Stimulated activated CD8-positive, alpha-beta memory T cell treated with anti-CD3 and anti-CD28 coated beads, Interleukin-4, amount 100 ng/mL, for 48 hours (primary cell): ENCODE measurements at places on chromosomes 16 and 17.

DNA sequence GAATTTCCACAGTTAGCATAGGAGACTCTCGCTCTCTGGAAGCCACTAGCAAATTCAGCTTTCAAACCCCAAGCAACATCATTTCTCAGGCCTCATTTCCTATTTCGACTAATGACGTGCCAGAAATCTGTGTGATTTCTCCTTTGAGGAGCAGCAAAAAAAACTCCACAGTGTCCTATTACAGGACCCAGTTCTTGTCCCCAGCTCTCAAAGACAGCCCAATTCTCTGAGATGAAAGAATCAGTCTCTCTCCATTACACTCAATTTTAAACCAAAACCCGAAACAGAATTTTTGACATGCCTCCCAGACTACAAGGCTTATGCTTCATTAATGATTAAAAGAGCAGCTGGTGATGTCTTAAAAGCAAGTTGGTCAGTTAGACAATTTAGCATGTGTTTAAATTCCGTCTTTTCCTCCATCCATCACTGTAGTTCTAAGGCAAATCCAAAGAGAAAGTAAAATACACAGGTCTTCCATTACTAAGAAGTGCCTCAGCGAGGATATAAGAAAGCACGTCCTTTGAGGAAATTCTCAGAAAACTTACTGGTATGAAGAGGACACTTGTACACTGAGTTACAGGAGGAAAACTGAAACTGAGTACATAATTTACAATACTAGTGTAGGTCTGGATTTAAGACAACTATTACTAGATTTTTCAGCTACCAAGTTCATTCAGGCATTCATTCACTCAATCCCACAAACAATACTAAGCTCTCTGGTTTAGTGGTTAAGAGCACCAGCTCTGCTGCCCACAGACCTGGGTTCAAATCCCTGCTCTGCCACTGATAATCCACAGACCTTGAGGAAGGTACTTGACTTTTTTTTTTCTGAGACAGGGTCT is 12.5 kb downstream of the TOM1L2 start:
- DNase-seq = peak; percentile 61

GRCh38 chr17:46983782-46984181 is 4.7 kb upstream of the RPRML start:
- no peak for DNase-seq

DNA sequence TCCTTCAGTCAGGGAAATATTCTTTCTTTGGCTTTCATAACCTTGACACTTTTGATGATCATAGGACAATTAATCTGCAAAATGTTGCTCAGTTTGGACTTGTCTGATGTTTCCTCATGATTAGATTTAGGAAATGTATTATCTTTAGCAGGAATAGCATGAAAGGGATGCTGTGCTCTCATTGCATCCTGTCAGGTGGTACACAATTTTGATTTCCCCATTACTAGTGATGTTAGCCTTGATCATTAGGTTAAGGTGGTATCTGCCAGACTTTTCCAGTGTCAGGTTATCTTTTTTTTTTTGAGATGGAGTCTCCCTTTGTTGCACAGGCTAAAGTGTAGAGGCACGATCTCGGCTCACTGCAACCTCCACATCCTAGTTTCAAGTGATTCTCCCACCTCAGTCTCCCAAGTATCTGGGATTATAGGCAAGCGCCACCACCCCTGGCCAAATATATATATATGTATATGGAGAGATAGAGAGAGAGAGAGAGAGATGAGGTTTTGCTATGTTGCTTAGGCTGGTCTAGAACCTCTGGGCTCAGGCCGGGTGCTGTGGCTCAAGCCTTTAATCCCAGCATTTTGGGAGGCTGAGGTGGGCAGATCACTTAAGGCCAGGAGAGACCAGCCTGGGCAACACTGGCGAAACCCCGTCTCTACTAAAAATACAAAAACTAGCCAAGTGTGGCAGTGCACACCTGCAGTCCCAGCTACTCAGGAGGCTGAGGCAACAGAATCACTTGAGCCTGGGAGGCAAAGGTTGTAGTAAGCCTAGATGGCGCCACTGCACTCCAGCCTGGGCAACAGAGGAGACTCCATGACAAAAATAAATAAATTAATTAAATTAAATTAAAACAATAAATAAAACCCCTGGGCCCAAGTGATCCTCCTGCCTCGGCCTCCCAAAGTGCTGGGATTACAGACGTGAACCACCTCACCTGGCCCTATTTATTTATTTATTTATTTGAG is 15.8 kb upstream of the CAVIN1 start:
- peak; percentile 61 for DNase-seq

- DNase-seq = no peak
These were observed 8.7 kb downstream of the ADAM11 start for GRCh38 chr17:44767493-44767892.

- DNase-seq = no peak
These were observed 27.8 kb upstream of the CDR2 start for GRCh38 chr16:22402191-22402590.

DNA sequence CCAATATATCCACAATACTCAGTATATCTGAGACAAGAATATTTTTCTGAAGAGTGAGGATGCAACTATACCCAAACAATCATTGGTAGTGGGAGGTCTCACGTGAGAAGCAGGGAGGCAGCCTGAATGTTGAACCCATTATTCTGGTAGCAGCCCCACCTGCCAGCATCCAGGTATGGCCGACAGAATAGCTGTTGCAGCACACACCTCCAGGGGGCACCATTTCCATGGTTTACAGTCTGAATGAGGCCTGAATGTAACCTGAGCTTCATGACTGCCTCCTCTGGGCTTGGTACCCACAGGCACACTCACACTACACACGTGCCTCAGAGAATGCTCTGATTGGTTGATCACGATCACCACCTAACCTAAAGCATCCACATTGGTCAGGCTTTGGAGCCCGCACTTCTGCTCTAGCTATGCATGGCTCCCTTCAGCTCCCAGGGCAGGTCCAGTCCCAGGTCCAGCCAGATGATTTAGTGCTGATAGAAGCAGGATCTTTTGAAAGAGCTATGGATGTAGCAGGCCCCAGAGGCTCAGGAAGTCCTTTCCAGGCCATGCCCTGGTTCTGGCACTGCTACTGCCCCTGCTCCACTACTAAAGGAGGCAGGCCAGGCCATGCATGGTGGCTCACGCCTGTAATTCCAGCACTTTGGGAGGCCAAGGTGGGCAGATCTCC is 11.0 kb upstream of the CBFB start:
- DNase-seq = peak; percentile 95

DNA sequence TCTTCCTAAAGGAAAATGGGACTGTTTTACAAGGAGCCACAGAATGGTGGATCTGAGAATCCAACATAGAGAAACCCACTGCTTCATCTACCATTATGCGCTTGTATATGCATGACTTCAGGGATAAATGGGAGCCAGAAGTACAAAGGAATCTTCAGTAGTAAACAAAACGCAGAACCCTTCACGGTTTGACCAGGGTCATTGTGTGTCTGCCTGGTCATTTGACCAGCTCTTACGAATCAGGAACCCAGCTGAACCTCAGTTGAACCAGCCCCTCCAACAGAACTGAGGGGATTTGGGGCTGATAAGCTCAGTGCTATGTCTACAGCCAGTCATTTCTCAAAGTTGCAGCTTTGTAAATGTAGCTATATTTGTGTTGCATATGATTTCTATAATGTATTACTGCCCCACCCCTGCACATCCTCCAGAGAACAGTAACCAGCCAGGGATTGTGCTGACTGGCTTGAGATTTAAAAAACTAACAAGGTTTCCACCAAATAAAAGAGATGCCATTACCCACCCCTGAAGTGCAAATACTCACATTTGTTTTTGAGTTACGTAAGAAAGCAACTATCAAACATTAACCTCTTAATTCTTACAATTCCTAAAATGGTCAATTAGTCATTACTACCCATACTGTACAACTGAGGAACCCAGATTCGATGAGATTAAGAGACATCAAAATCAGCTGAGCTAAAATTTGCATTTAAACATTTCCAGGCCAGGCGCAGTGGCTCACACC is 6.3 kb downstream of the CMTM4 start:
- no peak for DNase-seq

GRCh38 chr17:74277935-74278334 is 3.9 kb downstream of the DNAI2 start:
- no peak for DNase-seq

DNA sequence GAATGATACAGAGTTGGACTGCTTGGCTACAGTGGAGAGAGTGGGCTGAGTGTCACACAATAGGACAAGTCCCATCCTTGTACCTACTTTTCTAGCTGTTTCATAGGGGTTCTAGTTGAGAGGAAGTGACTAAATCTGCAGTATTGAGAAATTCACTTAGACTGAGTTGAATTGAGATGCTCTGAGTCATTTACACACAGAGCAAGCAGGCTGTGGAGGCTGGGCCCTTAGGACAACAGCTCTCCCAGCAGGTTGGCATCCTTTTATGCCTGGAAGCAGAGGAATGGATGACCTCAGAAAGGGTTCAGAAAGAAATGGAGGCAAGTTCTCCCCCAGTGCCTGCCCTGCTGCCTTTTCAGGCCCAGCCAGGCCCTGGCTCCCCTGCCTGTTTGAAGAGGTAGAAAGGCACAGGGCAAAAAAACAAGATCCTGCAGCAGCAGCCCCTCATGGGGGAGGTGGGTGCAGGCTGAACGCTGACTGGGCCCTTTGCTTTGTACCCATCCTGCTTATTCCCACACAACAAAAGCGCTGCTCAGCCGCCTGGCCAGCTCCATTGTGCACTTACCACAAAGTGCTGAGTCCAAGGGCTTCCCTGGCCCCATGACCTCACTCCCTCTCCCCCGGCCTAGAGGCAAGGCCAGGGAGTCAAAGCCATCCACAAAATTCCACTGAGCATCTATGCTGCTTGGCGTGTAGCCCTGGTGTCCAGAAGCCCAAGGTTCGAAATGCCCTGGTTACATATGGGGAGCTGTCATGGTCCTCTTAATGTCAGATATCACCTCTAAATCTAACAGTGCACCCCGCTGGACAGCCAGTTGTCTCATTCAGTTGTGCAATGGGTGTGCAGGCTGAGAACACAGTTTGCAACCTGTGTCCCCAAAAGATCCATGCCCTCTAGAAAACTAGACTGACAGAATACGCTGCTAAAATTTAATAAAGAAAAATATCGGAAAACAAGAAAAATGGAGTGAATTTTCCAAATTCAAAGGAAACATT is 5.4 kb upstream of the CRYBA1 start:
- DNase-seq = peak; percentile 52

GRCh38 chr16:81616321-81617020 is 162.6 kb upstream of the PLCG2 start:
- DNase-seq = peak; percentile 83

DNA sequence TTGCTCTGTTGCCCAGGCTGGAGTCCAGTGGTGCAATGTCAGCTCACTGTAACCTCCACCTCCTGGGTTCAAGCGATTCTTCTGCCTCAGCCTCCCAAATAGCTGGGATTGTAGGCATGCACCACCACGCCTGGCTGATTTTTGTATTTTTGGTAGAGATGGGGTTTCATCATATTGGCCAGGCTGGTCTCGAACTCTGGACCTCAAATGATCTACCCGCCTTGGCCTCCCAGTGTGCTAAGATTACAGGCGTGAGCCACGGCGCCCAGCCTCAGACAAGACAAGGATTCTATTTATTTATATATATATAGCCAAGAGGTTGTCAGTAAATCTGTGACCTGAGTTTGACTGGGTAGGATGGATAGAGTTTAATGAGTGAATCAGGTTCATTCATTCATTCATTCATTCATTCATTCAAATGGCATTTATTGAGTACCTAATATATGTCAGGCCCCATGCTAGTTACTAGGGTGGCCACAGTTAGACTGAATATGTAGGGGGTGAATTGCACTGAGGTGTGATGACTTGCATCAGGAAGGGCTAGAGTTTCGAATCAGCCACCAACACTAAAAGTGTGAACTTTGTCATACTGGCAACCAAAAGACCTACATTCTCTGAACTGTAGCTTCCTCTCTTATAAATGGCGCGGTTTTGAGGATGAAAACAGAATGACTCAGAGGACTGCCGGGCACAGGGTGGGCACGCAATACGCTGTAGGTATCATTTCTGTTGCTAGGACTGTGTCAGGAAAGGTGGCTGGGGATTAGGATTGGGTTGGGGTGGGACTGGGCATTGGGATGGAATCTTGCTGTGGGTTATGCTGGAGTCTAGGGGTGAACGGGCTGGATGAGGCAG is 37.8 kb downstream of the ITGAE start:
- peak; percentile 58 for DNase-seq

GRCh38 chr16:11655655-11656054 is 12.6 kb upstream of the SNN start:
- DNase-seq = no peak

- no peak for DNase-seq
These were observed 742 bp upstream of the SLC9A5 start for GRCh38 chr16:67248073-67248400.

GRCh38 chr17:14818469-14818868 is 446.7 kb downstream of the PMP22 start:
- DNase-seq = no peak

- no peak for DNase-seq
These were observed 312.3 kb upstream of the KCNJ16 start for GRCh38 chr17:69762766-69763165.

DNA sequence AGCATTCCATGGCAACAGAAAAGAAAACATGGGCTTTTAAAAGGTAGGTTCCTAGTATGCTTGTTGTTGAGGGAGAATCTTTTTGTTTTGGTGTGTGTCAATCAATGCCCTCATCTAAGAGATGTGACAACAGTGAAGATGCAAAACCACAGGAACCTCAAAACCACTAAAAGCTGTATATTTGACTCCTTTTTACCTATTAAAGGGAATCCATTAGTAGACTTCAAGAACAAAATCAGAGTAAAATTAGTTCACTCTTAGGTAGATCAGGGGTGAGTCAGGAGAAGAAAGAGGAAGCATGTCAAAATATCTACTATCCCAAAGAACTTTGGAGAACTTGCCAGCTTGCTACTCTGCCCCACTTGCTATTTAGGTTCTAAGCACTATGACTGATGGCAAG is 89.1 kb downstream of the CDK5R1 start:
- DNase-seq = no peak

GRCh38 chr17:57276621-57277020 is 20.3 kb downstream of the MSI2 start:
- no peak for DNase-seq

GRCh38 chr17:9944704-9945103 is 39.6 kb upstream of the RCVRN start:
- no peak for DNase-seq

GRCh38 chr16:87919681-87919994 is 16.7 kb downstream of the CA5A start:
- DNase-seq = no peak

GRCh38 chr17:29032857-29033197 is 10.1 kb upstream of the PIPOX start:
- no peak for DNase-seq

DNA sequence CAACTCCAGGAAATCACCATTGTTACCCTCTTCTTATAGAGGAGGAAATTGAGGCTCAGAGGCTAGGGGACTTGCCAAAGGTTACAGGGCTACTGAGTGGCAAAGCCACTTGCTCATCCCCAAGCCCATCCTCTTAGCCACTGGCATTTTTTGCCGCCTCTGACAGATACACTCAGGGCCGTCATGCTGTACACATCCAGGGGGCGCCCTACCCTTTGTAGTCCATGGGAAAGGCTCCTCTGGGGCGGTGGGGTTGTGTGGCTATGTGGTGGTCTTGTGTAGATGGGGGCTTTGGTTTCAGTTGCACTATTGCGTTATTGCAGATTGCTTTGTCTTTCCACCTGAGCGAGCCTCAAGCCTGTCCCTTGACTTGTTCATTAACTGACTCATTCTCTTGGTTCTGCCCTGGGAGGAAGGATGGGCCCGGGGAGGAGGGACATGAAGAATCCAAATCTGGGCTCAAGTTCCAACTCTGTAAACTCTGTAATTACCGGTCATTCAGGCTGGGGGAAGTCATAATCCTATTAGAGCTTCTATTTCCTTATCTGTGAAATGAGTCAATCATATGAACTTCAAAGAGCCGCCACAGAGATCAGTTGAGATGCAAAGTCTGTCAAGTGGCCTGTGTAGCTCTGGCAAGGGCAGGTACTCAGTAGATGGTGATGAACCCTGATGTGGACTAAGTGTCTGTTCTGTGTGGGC is 2.8 kb downstream of the NOS2 start:
- no peak for DNase-seq
